Activated CD8-positive, alpha-beta memory T cell treated with anti-CD3 and anti-CD28 coated beads for 48 hours (primary cell): ENCODE measurements at places on chromosomes 1 and 21.

DNA sequence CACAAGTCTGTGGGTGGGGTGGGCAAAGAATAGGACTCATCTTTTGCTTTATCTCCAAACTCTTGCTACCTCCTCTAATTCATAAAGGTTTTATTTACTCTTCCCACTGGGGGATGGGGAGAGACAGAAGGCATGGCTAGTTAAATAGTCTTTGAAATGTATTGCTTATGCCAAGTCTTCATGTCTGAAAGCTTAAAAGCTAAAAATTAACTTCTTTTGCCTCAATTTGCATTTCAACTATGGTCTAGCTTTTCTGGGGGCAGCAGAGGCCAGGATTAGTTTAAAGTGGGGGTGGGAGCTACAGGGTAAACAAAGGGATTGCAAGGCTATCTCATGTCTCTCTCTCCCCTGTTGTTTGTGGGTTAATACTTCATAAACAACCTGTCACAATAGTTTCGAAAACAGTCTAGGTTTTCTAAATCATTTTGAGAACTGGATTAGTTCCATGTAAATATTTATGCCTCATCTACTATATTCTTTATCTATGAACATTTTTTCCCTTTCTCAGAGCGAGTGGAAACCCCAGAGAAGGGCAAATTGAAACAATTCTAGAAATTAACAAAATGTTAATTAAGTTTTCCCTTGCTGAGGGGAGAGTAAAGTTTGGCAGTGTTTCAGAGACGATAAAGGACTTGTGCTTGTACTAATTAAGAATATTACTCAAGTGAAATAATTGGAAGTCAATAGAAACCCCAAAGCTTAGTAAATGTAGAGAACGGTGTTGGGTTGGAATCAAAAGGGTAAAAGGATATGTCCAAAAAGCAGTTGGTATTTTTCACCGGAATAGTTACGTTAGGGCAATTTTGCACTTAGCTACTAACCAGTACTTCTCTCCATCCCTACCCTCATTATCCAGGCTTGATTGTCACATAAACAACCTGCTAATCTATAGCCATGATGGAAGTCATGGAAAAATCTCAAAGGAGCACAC lies 182.2 kb downstream of the GIPC2 start:
- DNase-seq, result no peak

GRCh38 chr1:41661428-41662060 lies 177.1 kb upstream of the EDN2 start:
- DNase-seq, result no peak

DNA sequence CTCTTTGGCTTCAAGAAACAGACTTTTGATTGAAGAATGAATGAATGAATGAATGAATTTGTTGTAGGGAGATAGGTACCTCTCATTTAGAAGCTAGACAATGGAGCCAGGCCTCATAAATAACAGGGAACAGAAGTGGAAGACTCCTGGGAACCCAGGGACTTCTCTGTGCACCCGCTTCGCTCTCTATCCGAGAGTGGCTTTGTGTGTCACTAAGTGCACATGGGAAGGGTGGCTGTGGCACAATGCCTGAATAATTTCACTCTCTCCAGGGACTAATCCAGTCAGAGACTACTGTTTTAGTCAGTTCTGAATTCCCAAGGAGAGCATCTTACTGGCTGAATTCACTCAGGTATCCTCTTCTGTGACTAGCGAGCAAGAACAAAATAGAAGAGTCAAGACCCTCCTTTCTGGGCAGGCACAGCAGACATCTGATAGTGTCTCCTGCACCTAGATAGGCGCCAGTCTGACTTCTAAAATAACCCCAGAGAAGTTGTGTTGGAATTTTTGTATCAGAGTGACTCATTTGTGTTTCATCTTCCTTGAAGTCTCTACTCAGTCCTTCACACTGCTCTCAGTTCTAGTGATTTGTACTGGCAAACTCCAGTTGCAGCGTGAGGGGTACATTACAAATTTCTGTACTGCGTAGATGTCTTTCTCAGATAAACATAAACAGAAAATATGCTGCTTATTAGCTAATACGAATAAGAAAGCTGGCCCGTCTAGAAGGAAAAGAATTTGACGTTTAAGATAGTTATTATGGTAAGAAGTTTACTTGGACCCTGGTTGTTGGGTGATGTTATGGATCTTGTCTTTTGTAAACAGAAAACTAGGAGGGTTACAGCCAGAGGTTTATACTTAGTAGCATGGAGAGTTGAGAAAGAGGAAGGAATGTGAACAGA lies 34.0 kb downstream of the BACH1 start:
- no peak for DNase-seq

- DNase-seq, result no peak
Measured at GRCh38 chr1:235843461-235843961, 23.2 kb downstream of the LYST start.

GRCh38 chr1:75100481-75101092 lies 33.6 kb upstream of the LHX8 start:
- no peak for DNase-seq

- peak; percentile 63 for DNase-seq
Measured at GRCh38 chr1:230867903-230868735, at the start of gene C1orf198. C1orf198 (minus strand) TSS chr1:230868521; CDS start chr1:230868512, 9 bp downstream.

DNA sequence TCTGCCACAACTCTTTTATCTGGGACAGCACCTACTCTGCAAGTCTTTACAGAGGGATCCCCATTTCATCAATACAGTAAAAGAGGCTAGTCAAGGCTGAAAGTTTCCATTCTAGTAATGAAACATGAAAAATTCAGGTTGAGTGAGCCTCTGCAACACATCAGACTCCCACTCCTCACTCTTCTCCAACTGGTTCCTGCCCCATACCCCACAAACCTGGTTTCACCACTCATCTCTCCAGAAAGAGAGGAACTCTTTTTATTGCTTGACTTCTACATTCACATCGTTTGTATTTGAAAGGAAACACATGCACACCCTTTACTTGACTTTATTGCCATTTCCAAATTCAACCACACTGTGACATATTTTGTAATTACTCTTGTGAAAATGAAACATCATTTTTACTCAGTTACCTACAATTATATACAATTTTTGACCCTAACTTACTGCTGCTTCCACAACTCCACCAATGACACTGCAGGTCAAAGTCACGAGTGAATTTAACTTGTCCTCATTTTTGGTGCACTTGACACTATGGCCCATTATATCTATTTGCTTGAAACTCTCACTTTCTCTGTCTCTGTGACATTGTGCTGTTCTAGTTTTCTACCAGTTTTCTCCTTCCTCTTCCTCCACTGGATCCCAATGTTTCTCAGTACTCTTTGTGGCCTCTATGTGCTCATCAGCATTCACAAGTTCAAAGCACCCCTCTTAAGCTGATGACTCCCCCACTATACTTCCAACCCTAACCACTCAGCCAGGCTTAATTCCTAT lies 8.0 kb downstream of the STX6 start:
- no peak for DNase-seq

GRCh38 chr1:3651930-3652547 lies at the start of gene TP73:
TP73 (plus strand) TSS chr1:3652516; CDS start chr1:3682366, 29,850 bp downstream.
- DNase-seq, result no peak

- no peak for DNase-seq
Measured at GRCh38 chr1:21100481-21100921, 76.2 kb downstream of the EIF4G3 start.

DNA sequence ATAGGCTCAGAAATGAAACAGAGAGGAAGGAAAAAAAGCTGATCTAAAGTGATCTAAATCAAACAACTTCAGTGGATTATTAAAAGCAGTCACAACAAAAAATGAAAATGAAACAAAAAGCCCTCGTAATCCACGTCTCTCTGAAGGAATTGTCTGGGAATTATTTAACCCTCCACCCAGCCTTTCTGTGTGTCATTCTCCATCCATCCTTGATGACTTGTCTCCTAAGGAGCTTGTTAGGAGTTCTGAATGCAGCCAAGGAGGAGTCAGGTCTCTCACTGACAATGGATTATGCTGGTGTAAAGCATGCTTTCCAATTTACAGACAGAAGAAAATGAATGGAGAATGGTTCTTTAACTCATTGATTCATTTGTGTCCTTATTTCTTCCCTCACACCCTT lies 359.3 kb upstream of the RUNX1 start:
- no peak for DNase-seq

GRCh38 chr1:18407166-18408045 lies 73.3 kb upstream of the KLHDC7A start:
- no peak for DNase-seq

GRCh38 chr1:225577241-225577640 lies 75.7 kb downstream of the ENAH start:
- DNase-seq, result no peak

DNA sequence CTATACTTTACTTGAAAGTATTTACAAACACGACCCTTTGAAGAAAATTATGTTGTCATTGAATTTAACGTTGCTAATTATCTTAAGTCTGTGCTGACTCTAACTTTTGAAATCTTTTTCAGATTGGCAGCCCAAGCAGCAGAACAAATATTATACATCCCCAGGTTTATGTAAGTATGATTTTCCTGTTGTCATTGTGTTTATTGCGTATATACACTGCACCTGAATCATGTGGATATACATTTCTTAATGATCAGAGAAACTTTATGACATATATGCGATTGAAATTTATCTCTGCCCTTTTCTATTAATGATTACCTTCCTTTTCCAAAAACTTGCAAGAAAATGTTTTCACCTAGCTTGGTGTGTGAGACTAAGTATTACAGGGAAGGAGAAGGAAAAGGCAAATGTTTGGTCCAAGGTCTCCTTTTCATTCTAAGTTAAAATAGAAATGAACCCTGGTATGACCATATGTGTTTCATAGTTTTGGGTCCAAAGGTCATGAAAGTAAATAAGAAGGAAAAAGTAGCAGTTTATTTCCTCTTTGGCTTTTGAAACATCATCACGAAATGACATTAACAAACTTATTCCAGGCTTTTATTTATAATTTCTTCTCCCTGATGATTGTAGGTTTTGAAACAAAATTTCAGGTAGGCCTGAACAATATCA lies 116.8 kb downstream of the VPS13D start:
- DNase-seq, result no peak

DNA sequence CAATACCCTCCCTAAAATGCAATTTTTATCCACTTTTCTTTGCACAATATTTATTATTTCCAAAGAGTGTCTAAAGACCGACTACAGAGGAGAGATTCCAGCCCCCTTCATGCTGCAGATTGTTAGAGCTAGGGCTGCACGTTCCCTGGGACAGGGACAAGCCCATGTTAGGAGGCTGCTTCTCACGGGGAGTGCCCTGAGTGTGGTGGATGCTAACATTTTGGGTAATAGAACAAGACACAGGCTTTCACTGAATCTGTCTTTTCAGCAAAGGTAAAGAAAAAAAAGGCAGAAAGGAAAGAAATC lies 125.4 kb downstream of the RIPK4 start:
- no peak for DNase-seq

DNA sequence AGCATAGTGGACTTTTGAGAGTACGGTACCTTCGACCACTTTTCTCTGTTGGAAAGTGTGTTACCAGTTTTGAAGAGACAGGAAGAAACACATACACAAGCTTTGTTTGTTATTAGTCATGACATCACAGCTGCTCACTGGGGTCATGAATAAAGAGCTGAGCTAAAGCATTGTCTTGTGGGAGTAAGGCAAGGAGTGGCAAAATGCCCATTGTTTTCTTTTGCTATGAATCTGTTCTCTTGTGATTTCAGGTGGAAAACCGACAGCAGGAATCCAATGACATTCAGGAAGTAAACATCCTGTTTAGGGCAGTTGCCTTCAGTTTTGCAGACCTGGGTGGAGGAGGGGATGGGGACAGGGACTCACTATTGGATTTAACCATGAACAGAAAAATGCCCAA lies 66.2 kb downstream of the RGL1 start:
- no peak for DNase-seq

GRCh38 chr1:22279735-22280134 lies 136.8 kb upstream of the WNT4 start:
- no peak for DNase-seq

- DNase-seq, result no peak
Measured at GRCh38 chr1:27116697-27117096, 38.2 kb downstream of the SLC9A1 start.

DNA sequence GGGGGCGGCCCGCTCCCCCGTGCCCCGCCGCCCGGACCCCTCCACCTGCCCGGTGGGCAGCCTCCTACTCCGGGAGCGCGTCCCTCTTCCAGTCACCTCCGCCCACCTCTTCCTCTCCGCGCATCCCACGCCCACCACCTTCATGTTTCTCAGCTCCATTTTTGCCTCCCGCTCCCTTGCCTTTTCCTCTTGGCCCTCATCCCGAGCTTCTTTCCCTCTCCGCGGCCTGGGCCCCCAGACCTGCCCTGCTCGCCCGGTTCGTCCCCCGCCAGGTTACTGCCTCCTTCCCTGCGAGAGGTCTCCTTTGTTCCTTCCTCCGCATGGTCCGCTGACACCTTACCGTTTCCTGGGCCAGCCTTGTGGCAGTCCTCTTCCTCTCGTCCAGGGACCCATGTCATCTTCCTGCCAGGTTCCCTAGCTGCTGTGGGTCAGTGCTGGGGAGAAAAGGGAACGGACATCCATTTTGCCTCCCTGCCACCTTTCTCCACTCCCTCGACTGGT lies 563 bp downstream of the QSOX1 start:
- peak; percentile 19 for DNase-seq

- no peak for DNase-seq
Measured at GRCh38 chr1:2135441-2135841, 59.1 kb downstream of the FAAP20 start.

DNA sequence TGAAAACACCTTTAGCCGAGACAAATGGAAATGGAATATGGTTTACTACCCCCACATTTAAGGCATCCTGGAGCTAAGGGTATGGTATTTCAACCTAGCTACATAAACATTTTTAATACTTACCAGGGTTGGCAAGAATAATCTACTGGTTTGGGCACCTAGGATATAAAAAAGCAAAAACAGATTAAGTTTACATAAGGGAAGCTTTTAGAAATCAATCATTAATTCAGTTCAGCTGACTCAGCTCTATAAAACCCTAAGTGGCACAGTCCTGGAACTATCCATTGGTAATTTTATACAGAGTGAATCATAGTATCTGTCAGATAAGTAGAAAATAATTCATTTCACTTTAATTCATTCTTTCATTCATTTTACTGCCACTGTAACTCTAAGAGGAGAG lies 355.2 kb downstream of the VAV3 start:
- DNase-seq, result no peak

DNA sequence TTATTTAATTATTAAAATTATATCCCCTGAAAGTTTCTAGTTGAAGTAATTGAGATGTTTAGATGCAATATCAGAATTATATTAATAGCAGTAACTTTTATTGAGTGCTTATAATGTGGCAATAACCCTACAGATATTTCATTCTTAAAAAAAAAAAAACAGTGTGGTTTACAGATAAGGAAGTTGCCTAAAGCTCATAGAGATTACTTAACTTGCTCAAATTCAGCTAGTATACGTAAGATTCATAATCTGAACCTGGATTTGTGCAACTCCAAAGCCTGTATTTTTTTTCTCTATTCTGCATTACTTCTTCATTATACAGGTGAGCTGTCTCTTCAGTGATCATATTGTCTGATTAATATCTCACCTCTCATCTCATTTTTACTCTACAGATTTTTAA lies 156.0 kb upstream of the PTBP2 start:
- no peak for DNase-seq

DNA sequence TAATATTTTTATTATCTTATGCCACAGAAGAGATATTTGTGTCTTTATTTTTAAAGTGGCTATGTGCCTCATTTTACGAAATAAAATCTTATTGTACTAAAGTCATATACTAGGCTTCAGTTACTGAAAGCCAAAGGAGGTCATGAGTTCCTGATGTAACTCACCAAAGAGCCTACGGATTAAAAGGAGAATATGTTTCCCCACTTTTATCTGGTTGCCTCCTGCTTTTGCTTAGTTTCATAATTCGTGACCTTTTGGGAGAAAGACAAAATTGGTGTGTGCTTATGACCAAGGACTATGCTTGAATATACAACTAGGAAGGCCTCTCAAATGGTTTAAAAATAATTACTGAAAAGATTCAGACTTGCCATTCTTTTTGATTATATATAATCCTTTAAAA lies 18.2 kb upstream of the AHCTF1 start:
- no peak for DNase-seq

GRCh38 chr1:11566042-11566850 lies 87.3 kb downstream of the DISP3 start:
- DNase-seq, result no peak
